GM12892 (cell line): ENCODE measurements at places on chromosomes 6 and 20.

GRCh38 chr6:4567141-4567540, 209.1 kb upstream of the CDYL start:
- DNase-seq: no peak

GRCh38 chr20:12748359-12748994, 260.3 kb upstream of the SPTLC3 start:
- DNase-seq: no peak

GRCh38 chr20:41616228-41616627, 1.9 kb downstream of the CHD6 start:
- DNase-seq: no peak

DNA sequence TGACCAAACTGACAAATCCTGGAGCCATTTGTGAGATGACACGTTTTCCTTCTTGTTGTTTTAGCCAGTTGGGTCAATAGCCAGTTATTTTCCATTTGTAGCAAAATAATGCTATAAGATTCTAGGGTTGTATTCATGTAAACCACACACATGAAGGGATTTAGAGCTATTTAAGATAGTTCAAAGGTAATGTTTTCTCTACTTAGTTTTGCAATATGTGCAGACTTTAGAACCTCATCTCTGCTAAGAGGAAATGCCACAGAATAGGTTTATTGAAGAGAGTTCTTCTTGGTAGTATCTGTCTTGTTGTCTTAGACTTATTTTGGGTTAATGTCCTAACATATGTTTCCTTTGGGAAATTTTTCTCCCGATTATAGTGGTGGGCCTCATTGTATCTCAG, 213.5 kb upstream of the RIMS1 start:
- no peak for DNase-seq

- DNase-seq: no peak
Observed at GRCh38 chr6:35343092-35343834, 905 bp downstream of the PPARD start.

DNA sequence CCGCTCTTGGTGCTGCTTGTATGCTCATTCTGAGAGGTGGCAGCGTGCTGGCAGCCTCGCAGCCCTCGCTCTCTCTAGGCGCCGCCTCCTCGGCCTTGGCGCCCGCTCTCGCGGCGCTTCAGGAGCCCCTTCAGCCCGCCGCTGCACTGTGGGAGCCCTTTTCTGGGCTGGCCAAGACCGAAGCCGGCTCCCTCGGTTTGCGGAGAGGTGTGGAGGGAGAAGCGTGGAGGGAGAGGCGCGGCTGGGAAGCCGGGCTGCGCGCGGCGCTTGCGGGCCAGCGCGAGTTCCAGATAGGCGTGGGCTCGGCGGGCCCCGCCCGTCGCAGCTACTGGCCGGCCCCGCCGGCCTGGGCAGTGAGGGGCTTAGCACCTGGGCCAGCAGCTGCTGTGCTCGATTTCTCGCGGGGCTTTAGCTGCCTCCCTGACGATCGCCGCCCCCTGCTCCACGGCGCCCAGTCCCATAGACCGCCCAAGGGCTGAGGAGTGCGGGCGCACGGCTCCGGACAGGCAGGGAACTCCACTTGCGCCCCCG, 19.5 kb upstream of the FAM8A1 start:
- DNase-seq: no peak

DNA sequence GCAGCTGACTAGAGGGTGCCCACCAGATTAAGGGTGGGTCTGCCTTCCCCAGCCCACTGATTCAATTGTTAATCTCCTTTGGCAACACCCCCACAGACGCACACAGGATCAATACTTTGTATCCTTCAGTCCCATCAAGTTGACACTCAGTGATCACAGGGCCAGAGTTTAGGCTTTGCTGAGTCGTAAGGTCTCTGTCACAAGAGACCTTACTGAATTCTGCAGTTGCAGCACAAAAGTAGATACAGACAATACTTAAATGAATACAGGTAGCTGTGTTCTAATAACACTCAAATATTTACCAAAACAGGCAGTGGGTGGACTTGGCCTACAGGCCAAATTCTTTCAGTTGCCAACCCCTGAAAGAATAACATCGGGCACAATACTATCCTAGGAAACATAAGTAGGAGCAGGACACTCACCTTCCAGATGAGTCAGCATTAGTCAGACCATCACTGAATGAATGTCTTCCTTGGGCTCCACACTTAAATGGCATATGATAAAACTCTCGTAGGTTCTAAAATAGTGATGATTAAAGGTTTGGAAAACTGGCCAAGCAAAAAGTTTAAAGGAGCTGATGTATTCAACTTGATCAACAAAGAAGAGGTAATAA, 190.0 kb downstream of the UBE3D start:
- no peak for DNase-seq

DNA sequence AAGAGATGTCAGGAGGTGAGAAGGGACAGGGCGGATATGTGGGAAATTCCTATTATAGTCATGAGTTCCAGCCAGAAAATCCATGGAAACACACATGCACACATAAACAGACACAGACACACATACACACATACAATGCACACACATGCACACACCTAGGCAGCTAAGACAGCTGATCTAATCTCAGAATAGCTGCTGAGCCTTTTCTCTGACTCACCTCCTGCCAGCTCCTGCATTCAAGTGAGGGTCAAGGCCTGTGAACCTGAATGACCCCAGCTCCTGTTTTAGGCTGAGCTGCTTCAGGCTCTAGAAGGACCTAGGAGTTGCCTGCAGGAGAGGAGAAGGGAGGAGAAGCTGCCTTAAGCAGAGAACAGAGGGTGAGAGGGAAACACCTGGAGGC, 21.6 kb upstream of the RAET1L start:
- no peak for DNase-seq

GRCh38 chr20:17909869-17910321, 58.7 kb downstream of the SNX5 start:
- DNase-seq: no peak

DNA sequence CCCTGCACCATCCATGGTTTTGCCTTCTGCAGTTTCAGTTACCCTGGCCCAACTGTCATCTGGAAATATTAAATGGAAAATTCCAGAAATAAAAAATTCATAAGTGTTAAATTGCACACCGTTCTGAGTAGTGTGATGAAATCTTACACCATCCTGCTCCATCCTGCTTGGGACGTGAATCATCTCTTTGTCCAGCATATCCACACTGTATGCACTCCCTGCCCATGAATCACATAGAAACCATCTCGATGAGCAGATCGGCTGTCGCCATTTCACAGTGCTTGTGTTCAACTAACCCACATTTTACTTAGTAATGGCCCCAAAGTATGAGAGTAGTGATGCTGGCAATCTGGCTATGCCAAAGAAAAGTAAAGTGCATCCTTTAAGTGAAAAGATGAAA, 105.9 kb upstream of the ID4 start:
- DNase-seq: no peak

- DNase-seq: no peak
Observed at GRCh38 chr6:158756977-158757752, 62.0 kb downstream of the EZR start.

DNA sequence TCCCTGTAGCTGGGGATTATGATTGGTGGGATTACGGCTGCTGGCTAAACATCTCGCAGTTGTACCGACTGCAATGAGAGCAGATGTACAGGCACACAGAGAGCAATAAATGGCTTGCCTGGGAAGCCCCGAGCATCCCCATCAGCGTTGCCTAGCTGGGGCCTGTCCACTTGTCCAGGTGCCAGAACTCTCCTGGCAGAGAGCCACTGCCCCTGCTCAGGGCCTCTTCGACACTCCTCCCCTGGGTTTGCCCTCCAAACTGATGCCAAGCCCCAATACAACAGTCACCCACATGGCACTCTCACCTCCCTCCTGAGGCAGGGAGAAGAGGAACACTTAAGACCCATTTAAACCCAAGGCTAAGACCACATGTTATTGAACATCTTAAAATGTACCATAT, 715.1 kb downstream of the PTPRT start:
- no peak for DNase-seq

DNA sequence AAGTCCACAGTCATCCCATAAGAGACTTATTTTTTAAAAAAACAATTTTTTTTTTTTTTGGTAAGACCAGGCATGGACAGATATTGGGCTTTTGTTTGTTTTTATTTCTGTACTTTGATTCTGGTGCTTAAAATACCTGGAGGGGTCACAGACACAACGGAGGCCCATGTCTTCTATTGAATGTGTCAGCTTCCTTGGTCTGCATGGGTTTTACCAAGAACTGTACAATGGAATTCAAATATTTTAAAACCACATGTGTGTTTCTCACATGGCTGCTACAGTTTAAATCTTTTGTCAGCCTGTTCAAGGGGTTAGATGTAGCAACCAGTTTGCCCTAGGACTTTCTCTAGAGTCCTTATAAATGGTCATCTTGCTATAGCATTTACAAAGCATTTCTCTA, 139.8 kb downstream of the SOX4 start:
- DNase-seq: no peak

GRCh38 chr6:105536961-105537360, 134.1 kb upstream of the PREP start:
- no peak for DNase-seq

DNA sequence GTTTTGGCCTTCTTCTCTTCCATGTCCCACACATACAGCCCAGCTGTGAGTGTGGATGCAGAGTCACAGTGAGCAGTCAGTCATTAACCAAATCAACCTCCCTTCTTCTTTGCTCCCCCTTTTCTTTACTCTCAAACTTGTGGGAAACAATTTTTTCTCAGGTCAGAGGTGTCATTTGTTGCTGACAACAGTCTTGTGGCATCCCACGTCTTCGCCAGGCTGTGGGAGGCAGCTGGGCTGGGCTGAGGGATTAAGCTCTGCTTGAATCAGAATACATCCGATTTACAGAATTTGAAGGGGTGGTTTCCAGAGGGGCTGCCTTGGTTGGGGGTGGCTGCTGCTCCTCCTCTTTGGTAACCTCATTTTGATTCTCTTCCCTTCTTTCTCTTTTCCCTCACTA, 40.5 kb downstream of the SCGN start:
- no peak for DNase-seq

DNA sequence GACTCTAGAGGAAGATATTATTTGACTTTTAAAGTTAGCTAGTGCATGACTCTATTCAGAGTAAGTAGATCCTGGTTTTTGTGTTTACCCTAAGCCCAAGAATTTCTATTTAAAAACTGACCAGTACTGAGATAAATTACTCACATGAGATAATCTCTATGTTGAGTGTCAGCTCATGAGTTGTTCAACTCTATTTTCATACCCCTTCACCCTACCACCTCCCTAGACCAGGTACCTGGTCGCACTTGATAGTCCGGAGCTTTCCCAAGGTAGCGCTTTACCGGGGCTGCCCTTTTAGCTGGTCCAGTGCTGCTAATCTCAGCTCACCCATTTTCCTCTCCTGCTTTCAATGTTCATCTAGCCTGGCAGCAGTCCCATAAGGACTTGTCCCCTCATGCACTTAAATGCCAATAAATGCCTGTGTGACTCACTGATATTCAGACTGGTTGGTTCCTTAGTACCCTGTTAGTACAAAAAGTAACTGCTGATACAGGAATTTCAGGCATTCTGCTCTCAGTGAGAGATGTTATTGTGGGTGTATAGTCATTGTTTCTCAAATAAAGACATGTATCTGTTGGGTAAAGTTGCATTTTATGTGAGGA, 503.9 kb downstream of the ADGRB3 start:
- DNase-seq: no peak

DNA sequence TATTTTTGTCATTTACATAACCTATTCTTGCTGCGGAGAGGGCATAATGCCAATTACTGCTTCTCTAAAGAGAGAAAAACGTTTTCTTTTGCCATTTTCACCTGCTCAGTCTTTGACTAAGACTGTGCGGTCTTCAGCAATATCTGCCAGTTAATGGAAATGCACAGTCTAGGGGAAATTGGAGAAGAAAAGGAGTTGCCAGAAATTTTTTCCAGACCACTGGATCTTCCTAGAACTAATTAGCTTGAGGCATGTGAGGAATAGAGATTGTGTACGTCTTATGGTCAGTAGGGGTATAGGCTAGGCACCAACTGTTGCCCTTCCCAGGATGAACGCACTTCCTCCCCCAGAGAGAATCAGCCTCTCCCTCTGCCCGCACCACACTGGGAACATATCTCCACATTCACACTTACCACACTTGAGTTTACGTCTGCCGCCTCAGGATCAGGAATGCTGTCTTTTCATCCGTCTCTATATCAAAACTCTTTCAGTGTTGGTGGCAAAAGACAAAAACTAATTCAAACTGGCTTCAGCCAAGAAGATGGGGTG, 67.9 kb upstream of the E2F3 start:
- DNase-seq: no peak
